ENCODE measurements at places on chromosomes 13 and 19. TPM values are rescaled to one million over a fixed set of nuclear protein-coding genes. Genes with fewer than 3 reads are reported as not detected.

GRCh38 chr13:52969373-52969772 lies 59.2 kb upstream of the OLFM4 start:
- DNase-seq, result no peak

- DNase-seq, result no peak
These were observed 1516.3 kb upstream of the MIR17HG start for GRCh38 chr13:89831157-89831556.

DNA sequence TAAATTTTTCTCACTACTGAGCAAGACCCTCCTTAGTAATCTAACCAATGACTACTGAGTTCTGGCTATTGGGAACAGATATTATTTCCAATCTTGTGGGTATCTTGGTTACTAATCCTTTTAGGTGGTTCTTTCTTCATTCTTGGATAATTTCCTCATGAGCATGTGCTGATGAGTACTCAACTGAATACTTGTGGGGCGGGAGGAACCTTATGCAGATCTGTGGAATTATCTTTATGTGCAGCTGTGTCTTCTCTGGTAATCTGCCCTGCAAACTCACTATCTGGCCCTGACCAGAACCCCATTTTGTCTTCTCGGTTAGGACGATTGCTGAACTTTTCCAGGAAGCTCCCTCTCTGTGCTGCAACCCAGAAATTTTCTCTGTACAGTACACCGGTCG lies 89.7 kb upstream of the TRPC4 start:
- DNase-seq, result no peak

GRCh38 chr13:79434556-79434955 lies 28.5 kb upstream of the RBM26 start:
- no peak for DNase-seq

CHST8 gene
- 9.9 TPM for total RNA-seq

DNA sequence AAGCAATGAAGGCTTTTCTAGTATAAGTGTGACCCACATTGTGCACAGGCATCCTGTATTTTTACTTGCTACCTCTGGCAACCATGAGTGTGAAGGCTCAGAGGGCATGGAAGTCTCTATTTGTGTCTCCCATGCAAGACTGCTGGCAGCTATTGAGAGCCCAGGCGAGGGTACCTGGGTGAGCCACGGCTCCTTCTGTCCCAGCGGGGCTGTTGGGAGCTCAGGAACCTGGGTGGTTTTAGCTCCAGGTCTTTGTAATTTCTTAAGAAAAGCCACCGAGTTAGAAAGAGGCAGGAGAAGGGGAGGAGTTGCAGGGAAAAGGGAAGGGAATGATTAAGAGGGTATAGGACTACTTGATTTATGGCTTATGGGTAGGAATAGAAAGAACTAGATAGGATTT lies 190.4 kb upstream of the SOX1 start:
- DNase-seq, result no peak

DNA sequence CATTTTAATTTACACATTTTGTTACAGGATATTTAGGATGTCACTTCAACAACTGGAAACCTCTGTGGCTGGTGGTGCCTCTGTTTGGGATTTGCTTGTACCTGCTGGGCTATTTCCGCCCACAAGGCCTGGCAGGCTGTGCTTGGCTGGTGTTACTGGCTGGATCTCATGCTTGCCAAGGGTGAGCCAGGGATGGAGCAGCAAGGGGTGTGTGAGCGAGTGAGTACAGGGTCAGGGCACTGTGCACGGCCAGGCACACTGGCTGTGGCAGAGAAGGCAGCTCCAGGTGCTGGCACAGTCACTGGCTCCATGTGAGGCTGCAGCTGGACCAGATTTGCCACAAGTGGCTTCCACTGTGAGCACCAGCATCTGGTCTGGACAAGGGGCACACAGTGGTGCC lies 1254.8 kb downstream of the SLITRK5 start:
- DNase-seq, result no peak

DNA sequence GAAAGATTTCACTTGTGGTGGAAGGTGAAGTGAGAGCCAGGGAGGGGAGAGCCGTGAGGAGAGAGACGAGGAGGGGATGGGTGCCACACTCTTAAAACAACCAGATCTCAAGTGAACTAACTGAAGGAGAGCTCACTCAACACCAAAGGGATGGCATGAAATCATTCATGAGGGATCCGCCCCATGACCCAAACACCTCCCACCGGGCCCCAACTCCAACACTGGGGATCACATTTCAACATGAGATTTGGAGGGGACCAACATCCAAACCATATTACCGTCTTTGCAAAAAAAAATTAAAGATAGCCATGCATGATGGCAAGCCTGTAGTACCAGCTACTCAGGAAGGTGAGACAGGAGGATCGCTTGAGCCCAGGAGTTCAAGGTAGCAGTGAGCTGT lies 34.9 kb upstream of the POP4 start:
- DNase-seq, result no peak

DNA sequence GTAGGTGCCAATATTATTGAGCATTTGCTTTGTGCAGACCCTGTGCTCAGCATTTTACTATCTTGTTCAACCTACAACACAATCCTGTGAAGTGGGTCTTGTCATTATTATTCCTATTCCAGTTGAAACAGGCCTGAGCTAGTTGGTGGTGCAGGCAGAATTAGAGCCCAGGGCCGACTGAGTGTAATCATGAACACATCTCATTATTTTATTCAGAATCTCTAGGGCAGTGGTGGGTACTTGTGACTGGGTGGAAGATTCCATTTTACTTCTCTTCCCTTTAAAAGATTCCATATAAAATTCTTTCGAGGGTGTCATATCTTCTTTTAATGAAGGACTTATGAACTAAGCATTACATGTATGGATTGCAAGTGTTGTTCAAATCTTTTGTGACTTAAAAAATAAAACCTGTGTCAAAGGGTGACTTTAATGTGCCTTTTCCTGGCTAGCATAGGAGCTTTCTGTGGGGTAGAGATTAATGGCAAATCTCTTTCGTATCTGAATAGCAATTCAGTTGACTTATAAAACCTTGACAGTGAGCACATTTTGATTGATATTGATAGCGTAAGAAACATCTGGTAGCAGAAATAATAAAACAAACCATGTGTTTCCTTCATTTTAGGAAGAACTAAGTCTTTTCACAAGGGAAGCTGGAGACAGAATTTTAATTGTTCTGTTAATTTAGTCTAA lies 20.3 kb downstream of the B3GLCT start:
- DNase-seq, result no peak

GRCh38 chr19:46925548-46925950 lies 64.8 kb downstream of the ARHGAP35 start:
- DNase-seq, result peak; percentile 72

SMIM44 gene
- 3.7 TPM for total RNA-seq

GRCh38 chr13:57716295-57716694 lies 84.8 kb downstream of the PCDH17 start:
- DNase-seq, result no peak

DNA sequence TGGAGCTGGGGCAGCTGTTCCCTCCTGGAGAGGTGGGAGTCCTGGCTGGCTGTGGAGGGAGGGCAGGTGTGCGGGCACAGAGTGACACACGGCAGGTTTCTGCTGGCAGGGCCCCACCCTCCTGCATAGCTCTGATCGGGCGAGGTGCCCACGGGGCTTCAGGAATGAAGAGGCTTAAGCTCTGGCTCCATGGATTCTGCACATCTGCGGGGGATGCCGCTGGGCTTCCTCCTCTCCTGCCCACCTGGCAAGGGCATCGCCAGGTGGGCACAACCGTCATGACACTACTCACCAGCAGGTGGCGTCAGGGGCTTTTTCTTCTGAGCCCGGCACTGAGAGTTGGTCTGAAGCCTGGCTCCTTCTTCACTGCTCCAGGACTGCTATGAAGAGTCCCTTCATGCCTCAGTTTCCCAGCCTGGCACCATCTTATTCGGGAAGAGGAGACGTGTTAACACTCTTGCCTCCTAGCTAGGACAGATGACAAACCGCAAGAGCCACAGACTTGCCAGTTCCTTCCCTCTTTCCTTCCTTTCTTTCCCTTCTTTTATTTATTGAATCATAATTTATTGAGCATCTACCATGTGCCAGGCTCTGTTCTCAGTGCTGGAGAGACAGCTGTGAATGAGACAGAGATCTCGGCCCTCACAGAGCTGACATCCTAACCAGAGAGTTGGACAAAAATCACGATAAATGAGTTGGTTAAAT lies 15.2 kb upstream of the PAK4 start:
- DNase-seq, result peak; percentile 73

DNA sequence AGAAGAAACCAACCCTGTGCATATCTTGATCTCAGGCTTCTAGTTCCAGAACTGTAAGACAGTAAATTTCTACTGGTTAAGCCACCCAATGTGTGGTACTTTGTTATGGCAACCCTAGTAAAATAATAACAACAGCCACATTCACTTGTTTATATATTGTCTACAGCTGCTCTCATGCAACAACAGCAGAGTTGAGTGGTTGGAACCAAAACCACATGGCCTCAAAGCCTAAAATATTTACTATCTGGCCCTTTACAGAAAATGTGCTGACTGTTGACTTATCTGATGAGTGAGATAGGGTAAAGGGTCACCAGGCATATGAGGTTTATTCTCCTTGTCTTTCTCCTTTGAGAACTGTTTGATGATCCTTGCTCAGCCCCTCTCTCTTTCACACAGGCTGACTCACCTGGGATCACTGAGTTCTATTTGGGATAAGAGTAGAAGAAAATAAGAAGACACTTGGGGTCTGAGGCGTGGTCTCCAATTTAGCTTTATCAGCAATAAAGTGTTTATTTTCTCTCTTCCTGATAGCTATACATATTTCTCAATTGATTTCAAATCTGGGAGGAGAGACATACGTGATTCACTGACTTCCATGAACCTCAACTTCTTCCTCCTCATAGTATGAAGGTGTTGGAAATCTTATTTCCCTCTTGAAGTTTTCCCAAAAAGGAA lies 227.5 kb upstream of the STARD13 start:
- DNase-seq, result no peak

DNA sequence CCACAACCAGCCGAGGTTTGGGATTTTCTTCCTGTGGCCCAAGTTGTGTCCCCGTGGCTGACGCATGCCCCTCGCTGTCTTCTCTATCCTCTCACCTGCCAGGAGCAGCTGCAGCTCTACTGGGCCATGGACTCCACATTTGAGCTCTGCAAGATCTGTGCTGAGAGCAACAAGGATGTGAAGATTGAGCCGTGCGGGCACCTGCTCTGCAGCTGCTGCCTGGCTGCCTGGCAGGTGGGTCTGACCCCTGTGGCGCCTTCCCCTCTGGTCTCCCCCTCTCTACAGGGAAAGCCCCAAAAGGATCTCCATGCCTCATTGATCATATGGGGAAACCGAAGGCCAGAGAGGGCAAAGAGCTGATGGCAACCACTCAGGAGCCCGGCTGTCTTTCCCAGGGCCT lies 14.6 kb downstream of the CBLC start:
- no peak for DNase-seq

NCR1 gene
- total RNA-seq, result 0.32 TPM

GRCh38 chr13:112331675-112332074 lies 44.5 kb upstream of the SPACA7 start:
- DNase-seq, result no peak

DNA sequence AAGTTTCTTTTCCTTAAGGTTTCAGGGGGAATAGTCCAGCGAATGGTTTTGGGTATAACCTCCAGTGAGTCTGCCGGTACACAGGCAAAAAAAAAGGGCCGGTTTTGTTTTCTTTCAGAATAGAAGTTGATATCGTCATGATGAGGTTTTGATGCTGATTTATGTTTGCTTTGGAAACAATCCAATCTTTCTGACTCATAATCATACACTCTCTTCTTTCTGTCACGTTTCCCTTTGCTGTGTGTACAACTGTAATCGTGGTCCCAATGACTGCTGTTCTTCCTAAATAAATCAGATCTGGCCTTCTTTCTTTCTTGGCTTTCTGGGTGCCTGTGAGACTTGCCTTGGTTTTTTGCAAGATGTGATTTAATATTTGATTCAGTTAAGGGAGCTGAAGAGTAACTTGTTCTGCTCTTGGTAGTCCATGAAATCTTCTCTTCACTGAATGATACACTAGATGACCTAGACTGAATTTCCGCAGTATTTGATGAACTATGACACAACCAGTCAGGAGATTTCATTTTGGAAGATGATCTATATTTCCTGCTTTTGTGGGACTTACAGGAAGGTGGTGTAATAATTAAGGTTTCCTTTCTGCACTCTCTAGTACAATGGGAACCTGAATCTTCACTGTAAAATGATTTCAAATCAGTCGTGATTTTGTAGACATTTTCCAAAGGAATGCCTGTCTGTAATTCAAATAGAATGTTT lies 34.9 kb upstream of the METTL21C start:
- no peak for DNase-seq

DNA sequence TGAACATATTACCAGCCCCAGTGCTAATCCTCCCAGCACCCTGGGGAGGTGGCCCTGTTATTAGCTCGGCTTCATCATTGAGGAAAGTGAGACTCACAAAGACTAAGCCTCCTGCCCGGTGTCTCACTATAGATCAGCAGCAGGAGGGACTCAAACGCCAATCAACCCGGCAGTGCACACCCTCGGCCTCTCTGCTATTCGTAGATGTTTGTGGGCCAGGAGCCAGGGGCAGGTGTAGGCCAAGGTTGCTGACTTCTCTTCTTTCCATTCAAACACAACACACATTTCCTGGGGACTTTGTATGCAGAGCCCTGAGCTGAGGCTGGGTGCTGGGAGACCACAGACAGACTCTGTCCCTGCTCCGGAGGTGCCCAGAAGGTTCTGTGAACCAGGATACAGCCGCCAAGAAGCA lies 9.4 kb upstream of the SBK3 start:
- DNase-seq, result peak; percentile 80

GRCh38 chr13:34914416-34914815 lies 27.7 kb upstream of the NBEA start:
- no peak for DNase-seq

LNX2 gene
- total RNA-seq, result 34.0 TPM

DNA sequence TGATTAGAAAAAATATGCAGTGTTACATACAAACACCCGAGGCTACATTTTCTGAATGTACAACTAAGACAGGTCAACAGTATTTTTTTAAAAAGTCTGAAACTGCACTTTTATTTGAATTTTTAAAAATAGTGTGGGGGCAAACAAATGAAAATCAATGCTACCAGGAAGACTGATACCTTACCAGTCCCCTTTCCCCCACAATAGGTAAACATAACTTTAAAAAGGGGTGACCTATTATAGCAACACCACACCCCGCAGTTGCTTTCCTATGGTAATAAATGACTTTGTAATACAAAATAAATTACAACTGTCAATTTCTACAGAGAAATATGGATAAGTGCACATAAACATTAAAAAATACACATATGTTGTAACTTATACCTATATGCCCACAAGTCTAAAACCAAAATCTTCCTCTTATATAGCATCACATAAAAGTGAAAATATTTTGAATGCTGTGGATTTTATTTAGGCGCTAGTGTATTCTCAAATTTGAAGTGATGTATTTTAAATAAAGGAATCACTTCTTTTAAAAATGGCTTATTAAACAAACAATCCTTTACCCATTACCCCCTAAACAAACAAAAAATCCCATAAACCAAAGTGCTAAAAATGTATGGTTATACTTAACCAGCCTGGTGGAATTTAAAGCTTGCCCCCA lies 63.1 kb downstream of the KCNRG start:
- no peak for DNase-seq

- DNase-seq, result no peak
These were observed 24.9 kb upstream of the STARD13 start for GRCh38 chr13:33310245-33311038.
